Spleen (tissue), 13 donors: ENCODE measurements at places on chromosomes 13 and 19. TPM values are rescaled to one million over a fixed set of nuclear protein-coding genes. Genes with fewer than 3 reads are reported as not detected.

LILRB5 gene
- 41.2 TPM for polyA plus RNA-seq

DNA sequence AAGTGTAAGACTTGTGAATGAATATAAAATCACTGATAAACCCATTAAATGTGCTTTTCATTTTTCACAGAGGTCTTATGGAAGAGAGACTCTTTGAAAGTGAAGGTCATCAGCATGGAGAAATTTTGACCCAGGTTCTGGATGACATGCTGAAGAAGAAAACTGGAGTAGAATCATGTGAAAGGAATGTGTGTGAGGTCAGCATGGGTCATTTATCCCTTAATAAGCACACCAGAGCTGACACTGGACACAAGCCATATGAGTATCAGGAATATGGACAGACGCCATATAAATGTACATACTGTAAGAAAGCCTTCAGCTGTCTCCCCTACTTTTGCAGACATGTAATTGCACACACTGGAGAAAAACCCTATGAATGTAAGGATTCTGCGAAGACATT lies 29.0 kb downstream of the ZNF20 start:
- no peaks in the 10 kb centered on the region for H3K4me1 ChIP-seq
- no peaks in the 10 kb centered on the region for H3K27me3 ChIP-seq
- no peak overlapping the region for H3K27ac ChIP-seq

DNA sequence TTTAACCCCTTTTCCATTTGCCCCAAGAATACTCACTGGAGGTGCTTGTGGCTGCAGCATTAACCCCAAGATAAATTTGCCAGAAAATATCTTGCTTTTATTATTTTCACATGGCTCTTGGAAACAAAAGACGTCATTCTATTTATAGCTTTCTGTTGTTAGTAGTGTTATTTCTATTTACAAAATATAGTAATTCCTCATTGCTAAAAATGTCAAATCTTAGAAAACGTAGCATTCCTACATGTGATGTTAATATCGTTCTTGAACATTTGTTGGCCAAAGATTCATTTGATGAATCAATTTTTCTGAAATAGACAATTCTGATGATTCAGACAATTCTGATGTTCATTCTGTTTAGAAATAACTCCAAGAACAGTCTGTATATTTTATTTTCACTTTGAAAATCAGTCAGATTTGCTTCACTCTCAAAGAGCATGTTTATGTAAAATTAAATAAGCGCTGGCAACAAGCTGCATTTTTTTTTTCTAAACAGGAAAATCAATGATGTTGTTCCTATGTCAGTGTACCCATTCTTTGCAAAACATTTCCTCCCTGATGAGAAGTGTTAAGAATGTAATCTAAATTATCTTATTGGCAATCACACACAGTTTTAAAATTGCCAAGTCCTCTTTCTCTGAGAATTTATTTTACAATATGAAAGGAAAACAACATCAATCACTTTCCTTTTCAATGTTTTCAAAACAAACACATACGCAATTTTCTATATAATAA lies 334.0 kb downstream of the KCTD12 start:
- no peak overlapping the region for H3K4me3 ChIP-seq
- H3K27me3 ChIP-seq = no peaks in the 10 kb centered on the region
- no peaks in the 10 kb centered on the region for H3K4me1 ChIP-seq
- H3K36me3 ChIP-seq = no peaks in the 10 kb centered on the region
- DNase-seq = no peak

- no peaks in the 10 kb centered on the region for H3K36me3 ChIP-seq
- H3K4me1 ChIP-seq = no peaks in the 10 kb centered on the region
- H3K27me3 ChIP-seq = no peaks in the 10 kb centered on the region
- H3K4me3 ChIP-seq = no peak overlapping the region
Measured at GRCh38 chr19:50239921-50240590, 36.6 kb downstream of the MYH14 start.

- no peaks in the 10 kb centered on the region for H3K27me3 ChIP-seq
- peak; percentile 88 for DNase-seq
- peaks cover 29% of the 10 kb centered on the region for H3K4me1 ChIP-seq
- H3K4me3 ChIP-seq = peak overlapping the region; percentile 71
- H3K36me3 ChIP-seq = peaks cover 8% of the 10 kb centered on the region
Measured at GRCh38 chr19:55460670-55461258, 678 bp downstream of the ISOC2 start.

DNA sequence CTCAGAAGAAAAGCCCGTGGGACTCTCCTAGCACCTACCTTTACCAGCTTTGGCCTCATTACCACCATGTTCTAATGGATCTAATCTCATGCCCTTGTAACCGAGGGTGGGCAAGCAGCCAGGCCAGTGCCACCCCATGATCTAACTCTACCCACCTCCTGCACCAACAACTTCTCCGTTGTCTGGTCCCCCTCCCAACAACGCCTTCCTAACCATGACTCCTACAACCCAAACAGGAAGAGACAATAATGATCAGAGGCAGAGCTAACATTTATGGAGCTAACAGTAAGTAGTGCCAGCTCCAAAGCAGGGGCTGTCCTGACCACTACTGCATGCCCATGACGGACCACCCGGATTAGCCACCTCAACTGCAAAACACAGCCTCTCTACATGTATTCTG lies 3.5 kb downstream of the USP12 start:
- peak overlapping the region; percentile 11 for H3K4me3 ChIP-seq
- no peak for DNase-seq
